Panc1 (cell line): ENCODE measurements at places on chromosomes 6 and 20. TPM values are rescaled to one million over a fixed set of nuclear protein-coding genes. Genes with fewer than 3 reads are reported as not detected.

- no peak overlapping the region for H3K4me3 ChIP-seq
- no peaks in the 10 kb centered on the region for H3K27me3 ChIP-seq
- H3K27ac ChIP-seq: no peak overlapping the region
- no peaks in the 10 kb centered on the region for H3K36me3 ChIP-seq
- DNase-seq: no peak
These were observed 58.1 kb upstream of the SNRPB2 start for GRCh38 chr20:16671753-16672152.

- no peak overlapping the region for H3K27ac ChIP-seq
- no peaks in the 10 kb centered on the region for H3K36me3 ChIP-seq
- no peak overlapping the region for H3K4me3 ChIP-seq
- no peaks in the 10 kb centered on the region for H3K27me3 ChIP-seq
- H3K4me1 ChIP-seq: no peaks in the 10 kb centered on the region
These were observed 181.4 kb upstream of the UST start for GRCh38 chr6:148565321-148565926.

The TSBP1 gene
- total RNA-seq: not detected

DNA sequence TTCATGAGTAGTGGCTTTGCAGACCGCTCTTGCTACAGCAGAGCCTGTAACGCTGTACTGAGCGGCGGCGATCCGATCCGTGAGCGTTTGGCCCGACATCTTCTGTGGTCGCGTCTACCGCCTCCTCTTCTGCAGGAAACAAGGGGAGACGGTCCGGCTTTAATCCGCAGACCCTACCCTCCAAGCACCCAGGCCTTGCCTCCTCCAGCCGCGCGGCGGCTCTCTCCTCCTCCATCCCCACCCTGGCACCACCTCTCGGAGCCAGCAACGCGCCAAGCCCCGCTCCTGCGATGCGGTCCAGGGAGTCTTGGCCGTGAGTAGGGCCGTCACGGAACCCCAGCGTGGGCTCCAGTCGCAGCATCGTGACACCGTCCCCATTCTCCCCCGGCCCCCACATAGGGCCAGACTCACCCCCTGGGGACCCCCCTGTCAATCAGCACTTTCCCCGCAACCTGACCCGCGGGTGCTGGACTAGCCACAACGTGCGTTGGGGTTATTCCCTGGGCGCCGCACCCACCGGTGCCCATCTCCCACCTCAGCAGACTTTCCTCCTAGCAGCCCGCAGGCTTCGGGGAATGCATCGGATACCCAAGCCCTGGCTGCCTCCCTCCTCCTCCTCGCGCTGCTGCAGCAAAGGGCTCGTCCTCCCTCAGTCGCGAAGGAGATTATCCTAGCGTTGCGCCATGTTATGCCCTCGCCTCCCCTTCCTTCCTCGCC lies 914 bp downstream of the SNAP91 start:
- H3K36me3 ChIP-seq: no peaks in the 10 kb centered on the region
- no peaks in the 10 kb centered on the region for H3K4me1 ChIP-seq
- H3K4me3 ChIP-seq: peak overlapping the region; percentile 40
- H3K27ac ChIP-seq: no peak overlapping the region
- peaks cover 6% of the 10 kb centered on the region for H3K27me3 ChIP-seq

DNA sequence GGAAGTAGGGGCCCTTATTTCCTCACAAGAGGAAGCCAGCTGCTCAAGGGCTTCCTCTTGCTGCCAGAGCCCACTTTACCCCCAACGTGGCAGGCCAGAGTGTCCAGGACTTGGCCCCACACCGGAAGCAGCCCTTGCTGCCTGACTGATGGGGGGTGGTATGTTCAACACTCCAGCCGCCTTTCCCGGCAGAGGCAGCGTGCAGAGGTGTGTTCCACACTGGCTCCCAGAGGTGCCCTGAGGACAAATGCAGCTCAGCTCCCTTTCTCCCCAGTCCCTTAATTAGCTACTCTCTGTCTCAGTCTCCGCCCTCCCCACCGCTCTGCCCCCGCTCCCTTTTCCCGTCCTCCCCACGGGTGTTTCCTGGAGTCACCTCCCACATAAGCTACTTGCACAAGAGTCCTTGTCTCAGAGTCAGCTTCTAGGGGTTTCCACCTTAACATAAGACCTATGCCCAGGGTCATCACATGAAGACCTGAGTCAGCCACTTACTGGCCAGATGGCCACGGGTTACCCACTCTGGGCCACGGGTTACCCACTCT lies 61.7 kb upstream of the SHLD1 start:
- H3K4me3 ChIP-seq: no peak overlapping the region
- DNase-seq: no peak
- H3K27me3 ChIP-seq: no peaks in the 10 kb centered on the region
- H3K36me3 ChIP-seq: no peaks in the 10 kb centered on the region

DNA sequence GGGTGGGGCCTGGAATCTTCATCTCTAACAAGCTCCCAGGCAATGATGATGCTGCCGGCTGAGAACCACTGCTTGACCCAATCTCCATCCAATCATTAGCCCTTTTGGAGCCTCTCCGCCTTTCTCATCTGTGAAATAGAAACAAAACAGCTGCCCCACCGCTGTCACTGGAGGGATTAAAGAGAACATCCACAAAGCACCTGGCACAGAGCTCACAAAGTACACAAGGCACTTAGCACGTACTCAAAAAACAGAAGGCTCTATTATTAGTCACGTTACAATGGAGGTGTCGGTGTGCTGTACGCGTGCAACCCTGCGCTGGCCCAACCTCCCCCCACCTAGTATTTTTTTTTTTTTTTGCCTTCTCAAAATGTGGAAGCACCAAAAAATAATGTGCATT lies 213.5 kb upstream of the ARID1B start:
- no peaks in the 10 kb centered on the region for H3K36me3 ChIP-seq
- no peaks in the 10 kb centered on the region for H3K4me1 ChIP-seq
- 0 out of 2 replicates have a peak overlapping the region, but pooled peaks have one; percentile 0 for H3K27ac ChIP-seq
- H3K4me3 ChIP-seq: no peak overlapping the region
- H3K27me3 ChIP-seq: no peaks in the 10 kb centered on the region
- no peak for DNase-seq

GRCh38 chr6:169720207-169720855 lies 4.0 kb downstream of the PHF10 start:
- H3K27ac ChIP-seq: no peak overlapping the region
- H3K36me3 ChIP-seq: peaks cover 23% of the 10 kb centered on the region
- DNase-seq: no peak
- H3K4me1 ChIP-seq: peaks cover 31% of the 10 kb centered on the region
- H3K27me3 ChIP-seq: no peaks in the 10 kb centered on the region

GRCh38 chr6:144405163-144405562 lies 120.0 kb downstream of the UTRN start:
- peak overlapping the region; percentile 44; the same call in 1 of the 2 replicates for H3K27ac ChIP-seq
- no peaks in the 10 kb centered on the region; the same call in 1 of the 2 replicates for H3K36me3 ChIP-seq
- peaks cover 10% of the 10 kb centered on the region for H3K4me1 ChIP-seq

- H3K27me3 ChIP-seq: no peaks in the 10 kb centered on the region
- H3K27ac ChIP-seq: peak overlapping the region; percentile 29; the same call in 1 of the 2 replicates
- no peak overlapping the region for H3K4me3 ChIP-seq
- H3K36me3 ChIP-seq: no peaks in the 10 kb centered on the region
These were observed 13.3 kb downstream of the NFATC2 start for GRCh38 chr20:51529081-51529681.

- no peak for DNase-seq
- peaks cover 20% of the 10 kb centered on the region for H3K4me1 ChIP-seq
- peaks cover 21% of the 10 kb centered on the region for H3K36me3 ChIP-seq
- peak overlapping the region; percentile 80 for H3K4me3 ChIP-seq
These were observed 476 bp downstream of the MEA1 start for GRCh38 chr6:43013097-43013842.

- no peaks in the 10 kb centered on the region for H3K27me3 ChIP-seq
- DNase-seq: no peak
- no peaks in the 10 kb centered on the region for H3K36me3 ChIP-seq
- no peaks in the 10 kb centered on the region for H3K4me1 ChIP-seq
These were observed 212.2 kb downstream of the TBC1D7 start for GRCh38 chr6:13116155-13116554.

The PRRT1 gene
- total RNA-seq: 1.3 TPM

The CST2 gene
- not detected for total RNA-seq

- H3K36me3 ChIP-seq: no peaks in the 10 kb centered on the region
- no peaks in the 10 kb centered on the region for H3K4me1 ChIP-seq
- no peak overlapping the region for H3K4me3 ChIP-seq
These were observed 169.0 kb upstream of the GJE1 start for GRCh38 chr6:141963543-141964295.

DNA sequence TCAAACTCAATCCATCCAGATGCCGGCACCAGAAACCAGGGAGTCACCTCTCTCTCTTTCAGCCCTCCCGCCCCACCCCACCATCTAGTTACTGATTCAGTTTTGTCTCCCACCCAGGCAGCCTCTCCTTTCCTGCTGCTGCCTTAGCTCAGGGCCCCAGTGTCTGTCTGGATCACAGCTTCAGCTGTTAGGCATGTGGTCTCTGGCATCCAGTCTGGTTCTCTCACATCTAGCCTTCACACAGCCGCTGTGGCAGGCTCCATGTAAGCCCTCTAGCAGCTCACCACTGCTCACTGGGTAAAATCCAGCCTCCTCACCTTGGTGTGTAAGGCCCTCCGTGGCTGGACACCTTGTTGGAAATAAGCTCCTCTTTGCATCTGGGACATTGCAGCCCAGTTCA lies 21.3 kb downstream of the AARS2 start:
- no peak overlapping the region for H3K4me3 ChIP-seq
- H3K27me3 ChIP-seq: peaks cover 16% of the 10 kb centered on the region
- H3K36me3 ChIP-seq: no peaks in the 10 kb centered on the region
- no peak for DNase-seq

GRCh38 chr6:154408891-154409500 lies 52.4 kb upstream of the IPCEF1 start:
- no peaks in the 10 kb centered on the region for H3K27me3 ChIP-seq
- peaks cover 11% of the 10 kb centered on the region for H3K4me1 ChIP-seq
- H3K36me3 ChIP-seq: no peaks in the 10 kb centered on the region
- no peak for DNase-seq
- no peak overlapping the region for H3K4me3 ChIP-seq
- H3K27ac ChIP-seq: no peak overlapping the region

- peaks cover 33% of the 10 kb centered on the region for H3K27me3 ChIP-seq
- no peak overlapping the region for H3K27ac ChIP-seq
- DNase-seq: no peak
- no peaks in the 10 kb centered on the region; the same call in 1 of the 2 replicates for H3K36me3 ChIP-seq
- H3K4me3 ChIP-seq: no peak overlapping the region
- no peaks in the 10 kb centered on the region; the same call in 1 of the 2 replicates for H3K4me1 ChIP-seq
These were observed 122.6 kb upstream of the IFNGR1 start for GRCh38 chr6:137341681-137342195.
